ENCODE measurements at places on chromosomes 12 and 14.

DNA sequence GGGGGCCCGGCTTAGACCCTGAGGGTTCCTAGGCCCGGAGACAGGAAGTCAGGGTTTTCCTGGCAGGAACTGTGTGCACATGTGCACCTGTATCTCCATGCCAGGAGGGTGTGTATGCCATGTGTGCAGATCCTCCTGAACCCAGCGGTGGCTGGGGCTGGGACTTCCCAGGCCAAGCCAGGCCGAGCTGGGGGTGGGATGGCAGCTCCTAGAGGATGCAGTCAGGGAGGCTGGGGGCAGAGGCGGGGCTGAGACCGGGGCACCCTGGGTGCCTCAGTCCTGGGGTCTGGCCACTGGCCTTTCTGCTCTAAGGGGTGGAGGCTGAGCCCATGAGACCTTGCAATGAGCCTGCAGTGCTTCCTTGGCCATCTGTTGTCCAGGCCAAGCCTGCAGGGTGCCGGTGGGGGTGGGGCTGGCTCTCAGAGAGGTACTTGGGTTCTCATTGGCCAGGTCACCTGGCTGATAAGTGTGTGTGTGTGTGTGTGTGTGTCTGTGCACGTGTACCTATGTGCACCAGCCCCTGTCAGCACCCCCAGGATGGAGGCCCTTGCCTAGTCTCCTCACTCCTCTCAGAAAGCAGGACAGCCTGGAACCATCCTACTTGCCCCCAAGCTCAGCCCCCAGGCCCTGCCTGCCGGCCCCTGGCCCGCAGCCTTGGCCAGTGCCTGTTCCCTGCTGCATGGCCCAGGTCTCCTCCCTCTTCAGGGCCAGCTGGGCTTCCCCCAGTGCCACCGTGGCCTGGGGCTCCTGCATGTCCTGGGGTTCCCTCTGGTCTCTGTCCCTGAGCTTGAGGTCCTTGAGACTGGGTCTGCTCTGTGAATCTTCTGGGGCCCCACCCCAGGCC is 10.6 kb upstream of the TNFAIP2 start:
- DNase-seq, result no peak

- no peak for DNase-seq
These were observed 3.0 kb downstream of the WNT1 start for GRCh38 chr12:48980953-48981756.

DNA sequence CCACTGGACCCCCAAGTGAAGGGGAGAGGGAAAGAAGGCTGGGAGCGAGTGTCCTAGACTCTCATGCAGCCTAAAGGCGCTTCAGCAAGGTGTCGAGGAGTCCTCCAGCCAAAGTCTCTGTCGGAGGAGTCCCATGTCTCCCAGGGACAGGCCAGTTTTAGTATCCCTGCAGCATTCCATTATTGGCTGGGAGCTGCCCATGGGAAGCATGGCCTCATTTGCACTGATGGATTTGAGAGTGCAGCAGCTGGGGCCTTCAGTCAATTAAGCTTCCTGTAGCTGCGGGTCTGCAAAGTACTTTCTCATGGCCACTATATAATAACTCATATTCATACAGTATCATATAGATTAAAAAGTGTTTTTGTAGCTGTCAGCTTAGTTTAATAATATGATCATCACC is 12.4 kb upstream of the RPH3A start:
- DNase-seq, result no peak

- DNase-seq, result no peak
These were observed 15.3 kb upstream of the NTF3 start for GRCh38 chr12:5416571-5416970.

GRCh38 chr12:123153906-123154305 is 3.0 kb upstream of the PITPNM2 start:
- DNase-seq, result no peak

DNA sequence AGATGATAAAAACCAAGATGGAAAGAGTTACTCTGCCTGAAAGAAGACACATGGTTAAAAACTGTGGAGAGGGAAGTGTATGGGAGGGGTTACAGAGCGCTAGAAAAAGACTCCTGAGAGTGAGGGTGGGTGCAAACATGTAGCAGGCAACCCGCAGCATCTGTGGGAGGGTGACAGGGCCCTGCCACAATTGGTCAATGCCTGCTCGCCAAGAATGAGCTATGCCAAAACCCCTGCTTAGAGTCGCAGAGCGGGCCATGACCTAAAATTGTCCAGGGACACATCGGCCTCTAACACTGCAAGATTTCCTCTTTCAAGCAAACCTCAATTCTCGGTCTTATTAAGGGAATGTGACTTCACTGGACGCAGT is 700 bp downstream of the PRKAG1 start:
- no peak for DNase-seq

GRCh38 chr12:88615490-88615889 is 35.2 kb upstream of the KITLG start:
- no peak for DNase-seq

GRCh38 chr12:45701296-45701695 is 28.2 kb upstream of the ARID2 start:
- no peak for DNase-seq

Data from left renal cortex interstitium (tissue), 4 donors.